Stimulated activated CD4-positive, alpha-beta T cell treated with anti-CD3 and anti-CD28 coated beads, Interleukin-1b, Interleukin-23, amount 100 ng/mL, for 1 hour (primary cell): ENCODE measurements at places on chromosomes 6 and 20.

DNA sequence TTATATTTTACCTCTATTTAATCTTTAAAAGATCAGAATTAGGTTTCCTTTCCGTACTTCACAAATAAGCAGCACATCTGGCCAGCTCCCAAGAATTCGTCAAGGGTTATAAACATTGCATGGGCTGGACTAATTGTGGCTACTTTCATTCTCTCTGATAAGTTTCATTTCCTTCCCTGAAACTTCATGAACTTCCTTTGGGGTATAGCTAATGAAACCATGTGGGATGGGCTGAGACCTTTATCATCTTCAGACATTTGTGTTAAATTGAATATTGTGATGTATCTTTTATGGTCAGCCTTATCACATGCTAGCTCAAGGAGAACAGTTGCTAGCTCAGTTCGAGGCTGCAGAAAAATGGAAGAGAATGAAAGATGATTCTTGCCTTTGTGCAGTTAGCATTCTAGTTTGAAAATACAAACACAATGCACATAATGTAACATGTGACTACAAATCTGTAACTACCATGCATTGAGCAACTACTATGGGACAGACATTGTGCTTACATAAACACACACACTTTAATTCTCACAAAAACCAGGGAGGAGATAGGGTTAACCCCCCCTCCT lies 1.7 kb upstream of the GMPR start:
- no peak for DNase-seq

DNA sequence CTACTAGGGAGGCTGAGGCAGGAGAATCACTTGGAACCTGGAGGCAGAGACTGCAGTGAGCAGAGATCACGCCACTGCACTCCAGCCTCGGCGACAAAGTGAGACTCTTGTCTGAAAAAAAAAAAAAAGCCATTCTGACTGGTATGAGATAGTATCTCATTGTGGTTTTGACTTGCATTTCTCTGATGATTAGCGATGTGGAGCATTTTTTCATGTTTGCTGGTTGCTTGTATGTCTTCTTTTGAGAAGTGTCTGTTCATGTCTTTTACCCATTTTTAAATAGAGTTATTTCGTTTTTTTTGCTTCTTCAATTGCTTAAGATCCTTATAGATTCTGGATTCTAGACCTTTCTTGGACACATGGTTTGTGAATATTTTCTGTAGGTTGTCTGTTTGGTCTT lies 103.5 kb upstream of the SIM1 start:
- DNase-seq, result no peak

DNA sequence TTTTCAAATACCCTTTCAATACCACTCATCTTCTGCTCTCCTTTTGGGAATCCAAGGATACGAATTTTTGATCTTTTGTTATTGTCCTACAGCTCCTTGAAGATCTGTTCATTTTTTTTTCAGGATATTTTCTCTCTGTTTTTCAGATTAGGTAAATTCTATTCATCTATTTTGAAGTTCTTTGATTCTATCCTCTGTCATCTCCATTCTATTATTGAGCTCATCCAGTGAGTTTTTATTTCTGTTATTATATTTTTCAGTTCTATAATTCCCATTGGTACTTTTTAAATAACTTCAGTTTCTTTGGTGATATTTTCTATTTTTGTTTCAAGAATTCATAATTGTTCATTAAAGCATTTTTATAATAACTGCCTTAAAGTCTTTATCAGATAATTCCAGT lies 14.7 kb upstream of the ADTRP start:
- no peak for DNase-seq

- DNase-seq, result no peak
Observed at GRCh38 chr6:42093582-42094329, 43.4 kb downstream of the TAF8 start.

DNA sequence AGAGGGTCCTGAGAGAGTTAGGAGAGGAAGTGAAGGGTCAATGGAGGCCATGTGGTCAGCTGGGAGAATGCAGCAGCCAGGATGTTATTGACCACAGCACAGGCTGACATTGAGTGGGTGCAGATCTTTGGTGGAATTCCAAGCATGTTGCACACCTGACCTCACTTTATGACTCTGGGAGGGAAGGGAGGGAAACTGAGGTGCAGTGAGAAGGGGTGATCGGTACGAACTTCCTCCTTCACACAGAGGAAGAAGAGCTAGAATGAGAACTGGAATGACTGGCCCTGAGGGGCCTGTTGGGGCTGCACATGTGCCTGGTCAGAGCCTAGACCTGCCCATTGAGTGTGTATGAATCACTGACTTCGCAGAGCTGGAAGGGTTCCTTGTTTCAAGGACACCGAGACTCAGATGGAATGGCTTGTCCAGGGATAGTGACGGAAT lies 9.8 kb downstream of the FAM83D start:
- no peak for DNase-seq

DNA sequence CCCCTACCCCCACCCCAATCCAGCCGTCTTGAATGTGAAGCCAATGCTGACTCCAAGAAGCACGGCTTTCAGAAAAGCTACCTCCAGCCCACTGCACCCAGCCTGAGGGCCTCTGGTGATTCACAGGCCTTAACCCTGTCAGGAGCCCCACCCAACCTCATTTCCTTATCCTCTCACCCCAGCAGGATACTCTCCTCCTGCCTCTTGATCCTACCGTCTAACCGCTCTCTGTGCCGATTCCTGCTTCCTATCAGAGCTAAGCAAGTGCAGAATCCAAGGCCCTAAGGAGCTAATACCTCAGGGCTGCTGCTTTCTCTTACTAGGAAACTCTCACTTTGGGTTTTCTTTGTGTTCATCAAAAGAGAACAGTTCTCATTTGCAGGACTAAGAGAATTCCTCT lies 47.2 kb downstream of the TRERF1 start:
- no peak for DNase-seq

GRCh38 chr6:132070356-132070755 lies 119.2 kb upstream of the CCN2 start:
- DNase-seq, result no peak

GRCh38 chr20:48333707-48334106 lies 494.1 kb downstream of the PREX1 start:
- no peak for DNase-seq

DNA sequence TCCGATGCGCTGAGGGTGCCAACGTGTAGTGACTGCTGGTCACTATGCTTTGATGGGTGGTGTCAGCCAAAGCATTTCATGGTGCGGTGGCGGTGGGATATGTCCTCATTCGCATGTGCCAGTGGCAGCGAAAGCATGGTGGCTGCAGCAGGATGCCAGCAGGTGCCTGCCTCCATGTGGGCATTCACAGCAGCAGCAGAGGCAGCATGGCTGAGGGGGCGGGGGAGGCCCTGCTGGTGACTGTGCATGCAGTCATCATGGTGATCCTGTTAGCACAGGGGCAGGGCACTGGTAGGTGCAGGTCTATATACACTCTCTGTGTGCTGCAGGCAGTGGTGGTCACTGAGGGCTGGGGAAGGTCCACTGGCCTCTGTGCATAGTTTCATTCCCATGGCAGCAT lies 22.0 kb downstream of the FIG4 start:
- no peak for DNase-seq

- DNase-seq, result no peak
Observed at GRCh38 chr20:32495217-32495565, 89.9 kb downstream of the NOL4L start.
